NCI-H2107 (cell line): ENCODE measurements at places on chromosomes 4 and X.

DNA sequence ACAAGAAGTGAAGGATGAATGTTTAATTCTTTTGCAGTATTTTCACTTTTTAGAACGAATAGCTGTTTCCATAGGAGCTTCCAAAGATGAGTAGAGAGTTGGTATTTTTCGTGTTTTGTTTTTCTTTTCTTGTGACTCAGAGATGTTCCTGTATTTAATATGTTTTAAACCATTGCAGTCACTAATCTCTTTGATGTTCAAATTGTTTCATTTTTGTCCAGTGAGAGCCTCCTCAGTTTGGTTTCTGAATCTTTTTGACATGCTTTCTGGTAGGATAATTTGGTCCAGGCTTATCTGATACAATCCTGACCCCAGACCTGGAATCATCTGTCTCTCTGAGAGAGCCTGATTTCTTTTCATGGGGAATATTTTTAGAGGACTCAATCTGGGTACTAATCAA is 41.6 kb downstream of the BEX3 start:
- DNase-seq: no peak

DNA sequence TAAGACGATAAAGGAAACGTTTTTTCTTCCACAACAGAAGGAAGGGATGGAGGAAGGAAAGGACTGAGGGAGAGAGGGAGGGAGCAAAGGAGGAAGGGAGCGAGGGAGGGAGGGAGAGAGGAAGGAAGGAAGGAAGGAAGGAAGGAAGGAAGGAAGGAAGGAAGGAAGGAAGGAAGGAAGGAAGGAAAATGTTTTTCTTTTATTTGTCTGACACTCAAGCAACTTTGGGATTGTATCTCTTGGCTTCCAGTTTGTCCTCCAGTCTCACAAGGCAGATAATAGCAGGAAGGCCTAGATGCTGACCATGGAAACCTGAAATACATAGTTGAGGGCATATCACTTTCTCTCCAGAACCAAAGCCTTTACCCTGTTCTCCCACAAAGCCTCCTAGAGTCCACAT is 226.7 kb downstream of the ZNF674 start:
- DNase-seq: no peak

- DNase-seq: no peak
These were observed 274.4 kb downstream of the IDS start for GRCh38 chrX:149230689-149231088.

DNA sequence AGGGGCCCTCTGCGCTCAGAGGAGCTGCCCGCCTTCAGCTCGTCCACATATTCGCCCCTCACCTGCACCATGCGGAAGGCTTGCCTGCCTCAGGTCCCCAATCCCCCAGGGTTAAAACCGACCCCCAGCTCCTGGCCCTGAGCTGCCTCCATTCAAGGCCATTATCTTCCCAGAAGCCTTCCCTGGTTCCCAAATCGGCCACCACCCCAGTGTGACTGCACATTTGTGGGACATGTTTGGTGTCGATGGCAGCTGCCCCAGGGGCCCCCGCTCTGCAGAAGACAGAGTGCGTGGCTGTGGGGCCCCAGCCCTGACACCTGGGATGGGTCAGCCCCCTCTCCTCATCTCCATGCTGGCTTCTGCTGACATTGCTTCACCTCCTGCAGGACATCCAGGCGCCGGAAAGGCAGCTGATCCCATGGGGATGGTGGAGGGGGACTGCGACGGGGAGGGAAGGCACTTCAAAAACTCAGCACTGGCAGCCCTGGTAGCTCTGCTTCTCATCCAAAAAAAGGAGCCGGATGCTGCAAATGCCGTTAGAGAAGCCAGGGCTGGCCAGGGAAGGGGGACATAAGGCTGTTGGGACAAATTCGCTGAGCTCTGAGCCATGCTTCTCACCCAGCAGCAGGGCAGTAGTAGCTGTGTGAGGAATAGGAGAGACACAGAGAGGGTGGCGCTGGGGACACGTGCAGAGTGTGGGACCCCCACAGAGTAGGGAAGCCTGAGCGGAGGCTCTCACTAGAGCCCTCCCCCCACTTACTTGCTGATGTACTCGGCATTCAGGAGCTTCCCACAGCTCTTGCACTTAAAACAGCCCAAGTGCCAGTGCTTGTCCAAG is 78.5 kb downstream of the ABLIM2 start:
- DNase-seq: no peak

DNA sequence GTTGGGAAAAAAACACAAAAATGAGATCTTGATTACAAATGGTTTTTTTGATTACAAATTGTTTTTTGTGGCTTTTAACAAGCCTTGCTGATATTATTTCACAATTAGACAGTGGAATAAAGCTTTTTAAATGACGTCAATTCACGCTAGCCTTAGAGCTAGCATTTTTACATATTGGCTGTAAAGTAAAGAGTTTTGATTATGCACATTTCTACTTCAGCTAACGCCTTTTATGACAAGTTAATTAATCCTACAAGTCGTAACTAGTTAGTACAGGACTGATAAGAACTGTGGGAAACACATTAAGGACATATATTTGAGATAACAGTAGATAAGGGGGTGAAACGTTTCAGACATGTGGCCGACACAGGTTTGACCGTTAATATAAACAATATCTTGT is 95.7 kb upstream of the ATXN3L start:
- no peak for DNase-seq

DNA sequence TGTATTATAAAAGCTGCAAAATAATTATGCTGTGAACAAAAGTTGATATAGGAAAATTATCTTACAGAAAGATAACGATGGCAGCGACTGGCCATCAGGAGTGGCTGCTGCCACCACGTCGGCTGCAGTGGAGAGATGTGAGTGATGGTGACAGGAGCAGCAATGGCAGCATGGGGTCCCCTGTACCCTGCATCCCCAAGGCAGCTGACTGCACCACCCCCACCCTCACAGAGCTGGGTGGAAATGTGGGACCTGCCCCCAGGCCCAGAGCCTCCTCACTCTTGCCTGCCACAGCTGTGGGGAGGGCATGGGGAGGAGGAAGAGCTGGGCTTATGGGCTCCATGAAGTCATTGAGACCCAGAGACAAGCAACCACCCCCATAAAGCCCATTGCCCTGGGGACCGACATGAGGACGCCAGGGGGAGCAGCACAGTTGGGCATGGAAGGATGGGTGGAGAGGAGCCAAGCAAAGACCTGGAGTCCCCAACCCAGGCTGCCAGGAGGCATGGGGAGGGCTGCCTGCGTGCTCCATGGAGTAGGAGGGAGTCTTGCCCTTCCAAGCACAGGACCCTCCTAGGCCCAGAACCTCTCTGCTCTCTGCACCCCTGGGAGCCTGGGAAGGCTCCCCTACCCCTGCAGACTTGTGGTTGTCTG is 1090.5 kb downstream of the PCDH18 start:
- DNase-seq: no peak

DNA sequence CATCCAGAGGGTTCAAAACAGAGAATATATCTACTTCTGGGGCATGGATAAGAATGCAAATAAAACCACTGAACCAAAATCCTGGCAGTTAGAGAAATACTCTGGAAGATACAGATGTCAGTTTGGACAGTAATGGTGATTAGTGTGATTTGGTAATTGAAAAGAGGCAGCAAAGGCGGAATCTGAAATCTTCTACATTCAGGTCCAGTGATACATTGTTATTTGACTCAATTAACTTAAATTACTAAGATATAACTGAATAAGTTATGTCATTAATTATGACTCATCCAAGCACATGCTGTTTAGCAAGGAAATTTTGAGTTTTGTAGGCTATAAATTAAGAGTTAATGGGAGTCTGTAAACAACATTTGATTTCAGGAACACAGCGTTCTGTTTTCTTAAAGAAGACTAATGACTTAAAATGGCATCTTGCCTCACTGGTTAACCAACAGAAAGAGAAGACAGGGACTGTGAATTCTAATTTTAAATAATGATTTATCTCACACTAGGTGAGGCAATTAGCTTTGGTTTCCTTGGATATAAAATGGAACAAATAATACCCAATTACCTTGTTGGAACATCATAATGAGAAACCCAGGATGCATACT is 937.1 kb downstream of the PDHA2 start:
- DNase-seq: no peak

DNA sequence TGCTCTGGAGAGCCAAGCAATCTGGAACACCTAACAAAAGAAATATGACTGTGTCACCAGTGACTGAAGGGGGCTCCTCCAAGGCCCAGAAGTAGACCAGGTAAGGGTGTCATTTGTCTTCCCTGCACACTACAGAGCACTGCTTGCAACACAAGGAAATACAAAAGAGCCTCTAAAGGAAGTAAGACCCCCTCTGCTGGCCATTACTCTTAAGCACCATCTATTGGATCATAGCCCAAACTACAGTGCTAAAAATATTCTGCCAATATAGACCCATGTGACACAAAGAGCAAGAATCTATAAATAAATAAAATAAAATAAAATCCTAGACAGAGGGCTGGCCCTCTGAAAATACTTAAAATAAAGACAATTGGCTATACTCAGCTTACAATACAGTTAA is 528.7 kb downstream of the TMA16 start:
- no peak for DNase-seq

- DNase-seq: no peak
These were observed 293.3 kb upstream of the TBX22 start for GRCh38 chrX:79721234-79721633.

- no peak for DNase-seq
These were observed 1.0 kb downstream of the TBC1D9 start for GRCh38 chr4:140754918-140755773.

DNA sequence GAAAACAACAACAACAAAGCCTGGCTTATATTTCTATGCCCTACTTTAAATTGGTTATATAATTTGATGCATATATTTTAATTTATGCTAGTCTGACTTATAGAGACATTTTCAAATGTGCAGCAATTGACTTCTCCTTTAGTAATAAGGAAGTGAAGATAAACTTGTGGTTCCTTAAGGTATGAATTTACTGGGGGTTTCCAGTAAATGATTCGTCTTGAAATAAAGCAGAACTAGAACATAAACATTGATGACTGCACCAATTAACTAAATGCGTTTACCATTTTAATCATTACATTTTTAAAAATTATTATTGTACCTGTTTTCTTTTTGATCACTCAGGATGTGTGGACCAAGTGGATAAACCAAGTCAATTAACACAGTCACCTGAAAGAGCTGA is 99.6 kb upstream of the CCSER1 start:
- DNase-seq: no peak

GRCh38 chr4:26124753-26125321 is 196.0 kb upstream of the RBPJ start:
- DNase-seq: no peak

- DNase-seq: no peak
These were observed 17.8 kb downstream of the DKK2 start for GRCh38 chr4:107018344-107018735.

DNA sequence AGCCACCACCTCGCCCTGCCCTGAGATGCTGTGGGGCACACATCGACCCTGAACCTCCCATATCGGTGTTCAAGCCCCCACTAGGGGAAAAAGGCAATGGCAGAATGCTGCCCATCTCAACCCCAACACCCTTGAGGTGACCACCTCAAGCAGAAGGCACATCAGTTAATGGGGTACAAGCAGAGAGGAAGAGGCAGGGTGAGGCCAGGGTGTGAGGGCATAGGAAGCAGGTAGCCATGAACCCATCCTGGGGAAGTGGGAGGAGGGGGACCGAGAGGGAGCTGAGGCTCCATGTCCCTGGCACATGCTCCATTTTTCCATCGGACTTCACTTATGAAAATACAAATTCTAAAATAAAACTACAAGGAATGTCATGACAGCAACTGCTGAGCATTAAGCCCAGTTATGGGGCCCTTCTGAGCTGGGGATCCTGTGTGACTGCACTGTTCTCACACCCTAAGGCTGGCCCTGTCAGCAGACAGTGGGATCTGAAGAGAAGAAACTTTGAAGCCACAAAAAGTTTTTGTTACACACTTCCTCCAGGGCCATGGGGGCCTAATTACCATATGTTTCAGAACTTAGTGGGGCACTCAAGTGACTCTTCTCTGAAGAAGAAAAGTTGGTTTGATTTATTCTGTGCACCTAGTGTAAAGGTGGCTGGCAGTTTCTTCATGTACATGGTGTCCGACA is 68.2 kb upstream of the FAM241A start:
- DNase-seq: no peak

DNA sequence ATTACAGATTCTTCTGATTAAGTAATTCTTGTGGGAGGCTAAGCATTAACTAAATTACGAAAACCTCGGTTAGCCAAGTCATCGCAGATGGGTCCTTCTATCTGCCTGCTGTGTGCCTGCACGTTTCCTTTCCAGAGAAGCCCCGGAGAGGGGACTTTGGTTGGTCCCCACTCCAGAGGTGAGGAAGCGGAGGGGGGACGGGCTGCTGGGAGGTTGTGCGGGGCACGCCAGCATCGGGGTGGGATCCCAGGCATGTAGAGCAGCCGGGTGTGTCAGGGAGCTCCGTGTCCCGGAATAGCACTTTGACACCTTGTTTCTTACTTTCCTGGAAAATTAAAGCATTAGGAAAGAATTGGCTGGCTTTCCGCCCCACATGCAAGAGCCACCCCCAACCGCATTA is 26.6 kb downstream of the PIGG start:
- DNase-seq: no peak

DNA sequence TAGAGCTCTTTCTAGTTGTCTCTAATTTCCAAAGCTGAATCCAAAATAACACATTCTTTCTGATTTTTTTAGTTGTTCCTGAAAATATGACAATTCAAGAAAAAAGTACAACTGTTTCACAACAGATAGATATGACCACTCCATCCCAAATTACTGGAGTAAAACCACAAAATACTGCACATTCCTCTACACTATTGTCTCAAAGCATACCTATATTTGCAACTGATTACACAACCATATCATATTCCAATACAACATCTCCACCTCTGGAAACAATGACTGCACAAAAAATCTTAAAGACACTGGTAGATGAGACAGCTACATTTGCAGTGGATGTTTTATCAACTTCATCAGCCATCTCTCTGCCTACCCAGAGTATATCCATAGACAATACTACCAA is 43.6 kb downstream of the ADGRG4 start:
- no peak for DNase-seq

GRCh38 chrX:33970028-33970967 is 161.8 kb downstream of the FAM47A start:
- DNase-seq: no peak

- DNase-seq: no peak
These were observed at the start of gene SETD7 for GRCh38 chr4:139556071-139556723. SETD7 (minus strand) TSS chr4:139556219; CDS start chr4:139556137, 82 bp downstream.

DNA sequence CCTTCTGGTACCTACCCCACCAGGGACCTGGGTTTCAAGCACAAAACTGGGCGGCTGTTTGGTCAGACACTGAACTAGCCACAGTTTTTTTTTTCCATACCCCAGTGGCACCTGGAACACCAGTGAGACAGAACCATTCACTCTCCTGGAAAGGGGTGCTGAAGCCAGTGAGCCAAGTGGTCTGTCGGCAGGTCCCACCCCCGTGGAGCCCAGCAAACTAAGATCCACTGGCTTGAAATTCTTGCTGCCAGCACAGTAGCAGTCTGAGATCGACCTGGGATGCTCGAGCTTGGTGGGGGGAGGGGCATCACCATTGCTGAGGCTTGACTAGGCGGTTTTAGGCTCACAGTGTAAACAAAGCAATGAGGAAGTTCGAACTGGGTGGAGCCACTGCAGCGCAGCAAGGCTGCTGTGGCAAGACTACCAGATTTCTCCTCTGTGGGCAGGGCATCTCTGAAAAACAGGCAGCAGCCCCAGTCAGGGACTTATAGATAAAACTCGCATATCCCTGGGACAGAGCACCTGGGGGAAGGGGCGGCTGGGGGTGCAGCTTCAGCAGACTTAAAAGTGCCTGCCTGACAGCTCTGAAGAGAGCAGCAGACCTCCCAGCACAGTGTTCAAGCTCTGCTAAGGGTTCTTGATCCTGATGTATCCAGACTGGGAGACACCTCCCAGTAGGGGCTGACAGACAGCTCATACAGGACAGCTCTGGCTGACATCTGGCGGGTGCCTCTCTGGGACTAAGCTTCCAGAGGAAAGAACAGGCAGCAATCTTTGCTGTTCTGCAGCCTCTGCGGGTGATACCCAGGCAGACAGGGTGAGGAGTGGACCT is 223.0 kb downstream of the COX18 start:
- no peak for DNase-seq
